ENCODE measurements at places on chromosomes 16 and 17.

DNA sequence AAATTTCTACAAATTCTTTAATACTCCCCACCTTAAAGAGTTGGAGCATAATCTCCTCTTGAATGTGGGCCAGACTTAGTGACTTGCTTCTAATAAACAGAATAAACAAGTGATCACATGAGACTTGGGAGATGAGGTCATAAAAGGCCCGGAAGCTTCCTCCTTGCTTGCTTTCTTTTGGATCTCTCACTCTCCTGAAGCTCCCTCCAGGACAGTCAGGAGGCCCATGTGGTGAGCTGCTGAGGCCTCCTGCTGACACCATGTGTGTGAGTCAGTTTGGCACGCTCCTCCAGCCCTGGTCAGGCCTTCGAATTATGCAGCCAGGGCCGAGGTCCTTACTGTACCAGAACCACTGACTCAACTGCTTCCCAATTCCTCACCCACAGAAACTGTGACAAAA, 53.2 kb downstream of the NDEL1 start:
- no peak for DNase-seq

DNA sequence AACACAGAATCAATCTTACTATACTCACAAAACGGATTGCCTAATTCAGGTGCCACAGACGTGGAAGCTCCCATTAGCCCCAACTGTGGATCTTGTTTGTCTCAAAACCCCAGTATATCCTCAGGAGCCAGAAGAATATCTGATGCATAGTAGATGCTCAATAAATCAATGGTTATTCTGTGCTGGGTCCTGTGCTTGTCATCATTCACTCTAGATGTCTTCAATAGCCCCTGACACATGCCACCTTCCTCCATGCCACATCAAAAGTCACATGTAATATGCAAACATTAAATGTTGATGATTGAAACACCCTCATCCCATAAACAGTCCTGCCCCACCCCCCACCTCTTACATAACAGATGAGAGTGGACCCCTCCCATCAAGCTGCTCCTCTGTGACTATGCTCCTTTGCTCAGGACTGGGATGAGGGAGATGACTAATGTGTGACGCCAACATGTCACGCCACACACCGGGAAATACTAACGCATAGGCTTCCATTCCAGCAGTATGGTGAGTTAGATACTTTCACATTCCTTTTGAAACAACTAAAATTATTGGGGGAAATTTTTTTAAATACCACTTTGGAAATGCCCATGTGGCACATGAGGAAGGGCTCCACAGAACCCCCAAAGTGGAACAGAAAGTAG, 267.6 kb upstream of the SDK2 start:
- no peak for DNase-seq

GRCh38 chr17:15510361-15510760, 42.9 kb upstream of the CDRT4 start:
- no peak for DNase-seq

- peak; percentile 78 for DNase-seq
Observed at GRCh38 chr17:17179371-17179827, 26.7 kb downstream of the PLD6 start.

GRCh38 chr17:51347851-51348584, 87.7 kb downstream of the UTP18 start:
- DNase-seq: no peak

DNA sequence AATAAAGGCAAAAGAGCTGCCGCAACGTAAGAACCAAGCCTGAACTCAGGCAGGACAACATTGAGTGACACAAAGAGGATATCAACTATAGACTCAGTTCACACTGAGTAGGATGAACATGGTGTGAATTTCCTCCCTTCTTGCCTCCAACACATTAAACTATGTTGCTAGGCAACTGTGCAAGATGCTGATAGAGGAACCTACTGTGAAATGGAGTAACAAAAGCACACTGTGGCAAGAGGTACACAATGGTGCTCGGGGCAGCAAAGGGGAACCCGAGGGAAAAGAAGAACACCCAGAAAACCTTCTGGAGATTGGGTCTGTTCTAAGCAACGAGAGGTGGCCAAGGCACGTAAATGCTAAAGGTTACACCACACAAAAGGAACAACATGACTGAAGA, 34.1 kb downstream of the GRB2 start:
- DNase-seq: no peak

- no peak for DNase-seq
Observed at GRCh38 chr17:81453712-81454111, 58.5 kb downstream of the BAHCC1 start.

DNA sequence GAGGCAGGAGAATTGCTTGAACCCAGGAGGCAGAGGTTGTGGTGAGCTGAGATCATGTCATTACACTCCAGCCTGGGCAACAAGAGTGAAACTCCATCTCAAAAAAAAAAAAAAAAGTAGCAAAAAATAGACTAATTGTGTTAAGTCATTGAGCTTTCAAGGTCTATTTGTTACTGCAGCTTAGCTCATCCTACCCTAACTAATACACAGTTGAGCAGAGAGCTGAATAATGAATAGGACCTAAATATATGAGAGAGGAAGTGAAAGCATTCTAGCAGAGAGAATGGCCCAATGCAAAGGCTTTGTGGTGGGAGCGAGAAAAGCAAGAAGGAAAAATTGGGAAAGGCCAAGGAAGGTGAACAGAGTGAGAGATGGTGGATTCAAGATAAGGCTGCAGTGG, 128.3 kb downstream of the AXIN2 start:
- DNase-seq: no peak

DNA sequence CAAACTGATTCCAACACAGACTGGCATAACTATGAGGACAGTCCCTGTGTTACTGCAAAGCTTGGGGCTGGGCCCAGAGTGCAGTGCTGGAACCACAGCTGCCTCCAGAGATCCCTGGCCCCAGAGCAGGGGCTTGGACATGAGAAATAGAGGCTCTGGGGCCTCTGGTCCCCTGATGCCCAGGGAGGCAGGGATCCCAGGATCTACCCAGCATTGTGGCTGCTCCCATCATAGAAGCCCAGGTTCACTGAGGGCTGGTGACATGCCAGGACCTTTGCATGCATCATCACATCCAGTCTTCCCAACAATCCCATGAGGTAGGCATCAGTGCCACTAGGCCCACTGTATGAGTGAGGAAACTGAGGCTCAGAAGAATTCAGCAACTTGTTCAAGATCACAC, 95.8 kb downstream of the TMEM132E start:
- DNase-seq: no peak

GRCh38 chr17:19755821-19756510, 7.9 kb upstream of the ALDH3A1 start:
- DNase-seq: peak; percentile 74

DNA sequence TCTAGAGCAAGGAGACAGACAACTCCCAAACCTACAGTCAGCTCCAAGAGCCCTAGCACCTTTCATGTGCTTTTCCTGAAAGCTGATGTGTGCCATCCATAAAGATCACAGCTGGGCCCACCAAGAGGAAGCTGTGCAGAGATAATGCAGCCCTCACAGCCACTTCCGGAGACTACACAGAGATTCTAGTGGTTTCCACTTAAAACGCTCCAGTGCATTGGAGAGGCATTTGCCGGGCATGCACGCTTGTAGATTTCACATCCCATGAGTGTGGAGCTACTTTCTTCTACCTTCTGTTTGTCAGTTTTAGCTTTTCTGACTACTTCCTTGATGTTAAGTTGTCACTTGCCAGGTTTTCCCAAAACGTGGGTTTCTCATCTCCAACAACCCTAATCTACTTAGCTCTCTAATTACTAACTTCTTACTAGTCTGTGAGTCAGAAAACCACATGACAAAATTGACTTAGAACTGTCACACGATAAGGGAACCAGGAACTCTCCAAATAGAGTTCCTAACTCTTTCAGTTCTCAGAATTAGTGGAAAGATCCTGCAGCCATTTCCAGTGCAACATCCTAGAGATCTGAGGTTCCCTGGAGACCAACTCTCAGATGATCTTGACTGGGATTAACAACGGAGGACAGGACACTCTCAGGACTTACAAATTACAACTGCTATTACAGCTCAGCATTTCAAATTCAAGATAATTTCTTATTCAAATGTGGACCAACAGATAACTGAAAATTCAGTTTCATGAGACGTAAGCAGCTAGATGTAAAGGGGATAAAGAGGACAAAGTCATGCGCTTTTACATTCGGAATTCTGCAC, 28.6 kb downstream of the PMP22 start:
- no peak for DNase-seq

Data from GM20000 (cell line).